CD8-positive, alpha-beta memory T cell (primary cell): ENCODE measurements at places on chromosomes 5 and 9. TPM values are rescaled to one million over a fixed set of nuclear protein-coding genes. Genes with fewer than 3 reads are reported as not detected.

CYLC2 gene
- total RNA-seq = not detected

TRIP13 gene
- 40.7 TPM for total RNA-seq

MAP3K1 gene
- total RNA-seq = 18.7 TPM

TIMD4 gene
- 1.5 TPM for total RNA-seq

TDRD7 gene
- 5.4 TPM for total RNA-seq

SGCD gene
- total RNA-seq = 0.11 TPM

ECSCR gene
- total RNA-seq = 0.82 TPM

HRCT1 gene
- not detected for total RNA-seq

PHYHD1 gene
- total RNA-seq = not detected

FBP2 gene
- total RNA-seq = not detected

GRCh38 chr9:89658931-89659330 is 54.1 kb downstream of the GADD45G start:
- H3K27me3 ChIP-seq = no peaks in the 10 kb centered on the region
- no peak for DNase-seq
- no peak overlapping the region for H3K4me3 ChIP-seq
- no peak overlapping the region for H3K27ac ChIP-seq
- H3K4me1 ChIP-seq = peaks cover 8% of the 10 kb centered on the region

DNA sequence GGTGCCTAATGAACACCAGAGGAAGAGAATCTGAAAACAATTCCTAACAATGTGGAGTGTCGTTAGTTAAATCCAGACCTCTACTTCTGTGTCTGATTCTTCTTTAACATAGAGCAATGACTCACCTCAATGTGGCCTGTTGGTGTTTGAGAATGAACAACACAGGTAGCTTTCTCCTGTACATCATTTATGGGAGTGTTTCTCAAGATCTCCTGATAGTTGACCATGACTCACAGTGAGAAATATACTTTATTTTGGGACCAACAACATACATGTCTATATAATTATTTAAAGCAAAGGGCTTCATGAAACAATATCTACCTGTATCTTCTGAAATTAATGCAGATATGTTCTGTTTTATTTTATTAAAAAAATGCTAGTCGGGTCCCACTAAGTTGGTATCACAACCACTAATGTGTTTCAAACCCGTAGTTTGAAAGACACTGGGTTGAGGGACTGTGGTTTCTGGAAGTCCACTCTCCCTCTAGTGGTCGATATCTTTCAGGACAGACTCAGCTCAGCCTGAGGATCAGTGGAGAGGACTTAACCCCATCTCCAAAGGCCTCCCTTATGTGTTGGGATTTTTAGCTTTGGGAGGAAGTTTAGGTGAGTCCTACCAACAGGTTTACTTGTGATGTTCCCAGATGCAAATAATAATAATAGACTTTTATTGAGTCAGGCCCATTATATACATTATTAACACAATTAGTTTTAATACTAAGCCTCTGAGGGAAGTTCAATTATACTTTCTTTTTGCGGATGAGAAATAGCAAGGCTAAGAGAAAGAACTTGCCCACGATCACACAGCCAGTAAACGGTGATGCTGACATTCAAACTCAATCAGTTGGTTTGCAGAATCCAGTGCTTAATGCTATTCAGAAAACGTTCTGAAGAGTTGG is 70.0 kb upstream of the KLF9 start:
- H3K27ac ChIP-seq = peak overlapping the region; percentile 49
- DNase-seq = peak; percentile 37
- H3K4me1 ChIP-seq = no peaks in the 10 kb centered on the region
- no peak overlapping the region for H3K4me3 ChIP-seq

- H3K27me3 ChIP-seq = peaks cover 13% of the 10 kb centered on the region
- no peak for DNase-seq
- H3K36me3 ChIP-seq = no peaks in the 10 kb centered on the region
- no peaks in the 10 kb centered on the region for H3K4me1 ChIP-seq
- no peak overlapping the region for H3K4me3 ChIP-seq
- H3K27ac ChIP-seq = no peak overlapping the region
Measured at GRCh38 chr9:98940276-98940675, 3.4 kb upstream of the COL15A1 start.

DNA sequence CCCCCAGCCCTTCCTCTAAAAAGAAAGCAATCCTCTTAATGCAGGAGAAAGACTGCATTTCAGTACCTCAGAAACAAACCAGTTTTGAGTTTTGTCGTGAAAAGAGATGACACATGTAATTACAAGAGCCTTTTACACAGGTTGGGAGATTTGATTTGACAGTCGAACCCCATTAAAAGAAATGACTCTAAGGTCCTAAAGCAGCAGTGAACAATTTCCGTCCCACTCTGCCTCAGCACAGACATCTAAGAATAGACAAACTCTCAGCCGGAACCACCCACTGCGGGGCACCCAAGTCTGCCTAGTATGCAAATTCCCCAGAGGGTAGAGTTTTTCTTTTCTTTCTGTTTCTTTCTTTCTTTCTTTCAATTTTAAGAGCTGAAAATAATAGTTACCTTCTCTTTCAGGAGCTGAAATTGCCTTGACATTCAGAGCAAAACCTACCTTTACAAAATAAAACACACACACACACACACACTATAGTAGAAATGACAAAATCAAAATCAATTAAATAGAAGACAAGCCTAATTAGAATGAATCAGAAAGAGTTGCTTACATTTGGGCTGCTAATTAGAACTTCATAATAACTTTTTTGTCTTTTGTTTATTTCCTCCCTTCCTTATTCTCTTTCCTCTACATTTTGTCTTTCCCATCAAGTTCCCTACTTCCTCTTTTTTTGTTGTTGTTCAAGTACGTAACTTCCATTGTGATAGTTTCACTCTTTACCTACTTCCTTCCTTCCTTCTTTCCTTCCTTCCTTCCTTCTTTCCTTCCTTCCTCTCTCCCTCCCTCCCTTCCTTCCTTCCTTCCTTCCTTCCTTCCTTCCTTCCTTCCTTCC is 65.1 kb downstream of the BASP1 start:
- no peak for DNase-seq
- H3K4me3 ChIP-seq = no peak overlapping the region

DNA sequence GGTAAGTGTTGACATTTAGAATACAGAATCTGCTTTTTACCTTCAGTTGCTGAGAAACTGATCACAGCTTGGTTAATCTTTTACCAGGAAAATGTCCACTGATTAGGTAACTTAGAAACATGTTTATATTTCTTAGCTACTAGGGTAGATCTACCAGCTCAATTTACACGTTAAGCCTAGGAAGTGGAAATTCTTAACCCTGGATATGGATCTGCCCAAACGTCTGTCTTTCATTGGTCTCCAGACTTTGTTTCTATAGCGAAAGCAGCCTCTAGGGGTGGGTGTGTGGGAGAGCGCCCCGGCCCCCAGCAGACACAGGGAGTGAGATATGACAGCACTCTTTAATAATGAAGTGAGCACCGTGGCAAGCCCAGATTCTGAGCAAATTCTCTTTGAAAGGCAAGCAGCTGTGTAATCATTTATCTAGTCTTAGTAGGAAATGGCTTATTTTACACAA is 141.6 kb upstream of the ZNF608 start:
- H3K27ac ChIP-seq = no peak overlapping the region
- DNase-seq = no peak
- no peaks in the 10 kb centered on the region for H3K4me1 ChIP-seq
- no peak overlapping the region for H3K4me3 ChIP-seq
- no peaks in the 10 kb centered on the region for H3K36me3 ChIP-seq

DNA sequence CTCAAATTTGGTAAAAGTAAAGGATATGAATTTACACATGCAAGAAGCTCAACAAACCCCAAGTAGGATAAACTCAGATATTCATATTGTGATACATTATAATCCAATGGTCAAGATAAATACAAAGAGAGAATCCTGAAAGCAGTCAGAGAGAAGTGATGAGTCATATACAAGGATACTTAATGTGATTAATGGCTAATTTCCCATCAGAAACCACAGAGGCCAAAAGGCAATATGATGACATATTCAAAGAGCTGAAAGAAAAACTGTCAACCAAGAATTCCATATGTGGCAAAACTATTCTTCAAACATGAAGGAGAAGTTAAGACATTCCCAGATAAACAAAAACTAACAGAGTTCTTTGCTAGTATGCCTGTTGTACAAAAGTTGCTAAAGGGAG is 19.5 kb upstream of the IRF1 start:
- H3K27me3 ChIP-seq = peaks cover 4% of the 10 kb centered on the region
- no peak overlapping the region for H3K27ac ChIP-seq
- H3K4me3 ChIP-seq = no peak overlapping the region
- H3K36me3 ChIP-seq = no peaks in the 10 kb centered on the region
- H3K4me1 ChIP-seq = no peaks in the 10 kb centered on the region

- no peak for DNase-seq
- H3K4me1 ChIP-seq = no peaks in the 10 kb centered on the region
- H3K4me3 ChIP-seq = no peak overlapping the region
Measured at GRCh38 chr5:76016258-76016657, 66.9 kb upstream of the SV2C start.

DNA sequence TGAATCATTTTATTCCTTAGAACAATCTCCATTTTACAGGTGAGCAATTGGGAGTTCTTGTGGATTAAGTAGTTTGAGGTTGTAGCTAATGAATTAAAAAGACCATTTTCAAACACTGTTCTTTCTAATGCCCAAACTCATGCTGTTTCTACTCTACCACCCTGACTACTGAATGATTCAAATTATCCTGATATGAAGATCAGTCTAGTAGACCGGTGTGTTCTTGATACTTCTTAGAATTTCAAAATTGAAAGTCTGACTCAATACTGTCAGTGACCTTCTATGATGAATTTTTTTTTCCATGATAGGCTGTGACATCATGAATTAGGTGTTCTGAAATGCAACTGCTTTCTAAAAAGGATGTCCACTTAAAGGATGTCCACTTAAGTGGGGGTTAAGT is 515.5 kb downstream of the DMAC1 start:
- H3K4me1 ChIP-seq = no peaks in the 10 kb centered on the region
- no peak overlapping the region for H3K4me3 ChIP-seq
- DNase-seq = no peak
- no peak overlapping the region for H3K27ac ChIP-seq
- no peaks in the 10 kb centered on the region for H3K36me3 ChIP-seq

GRCh38 chr5:133788121-133788520 is 175.8 kb upstream of the FSTL4 start:
- H3K27me3 ChIP-seq = no peaks in the 10 kb centered on the region
- H3K27ac ChIP-seq = no peak overlapping the region
- no peaks in the 10 kb centered on the region for H3K36me3 ChIP-seq
- H3K4me3 ChIP-seq = no peak overlapping the region

DNA sequence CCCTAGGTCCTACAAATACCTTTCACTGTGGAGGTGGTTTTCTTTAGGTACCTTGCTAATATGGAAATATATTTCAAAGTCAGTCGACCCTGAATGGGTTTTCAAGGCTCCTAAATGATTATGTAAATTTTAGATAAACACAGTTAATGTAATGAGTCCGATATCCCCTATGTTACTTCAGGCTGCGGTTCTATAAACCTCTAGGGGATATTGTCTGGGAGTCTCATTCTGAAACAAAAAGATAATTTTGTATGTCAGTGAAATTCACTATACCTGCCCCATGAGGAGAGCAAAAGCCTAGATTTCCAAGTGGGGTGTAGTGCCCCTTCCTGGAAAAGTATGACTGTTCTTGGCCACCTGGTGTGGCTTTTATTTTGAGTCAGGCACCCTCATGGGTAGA is 377.3 kb downstream of the ICE1 start:
- no peaks in the 10 kb centered on the region for H3K27me3 ChIP-seq
- H3K4me1 ChIP-seq = no peaks in the 10 kb centered on the region
- H3K27ac ChIP-seq = no peak overlapping the region
- no peak for DNase-seq

- H3K36me3 ChIP-seq = no peaks in the 10 kb centered on the region
- no peak for DNase-seq
- no peaks in the 10 kb centered on the region for H3K27me3 ChIP-seq
- H3K4me1 ChIP-seq = no peaks in the 10 kb centered on the region
Measured at GRCh38 chr9:6243746-6244145, 28.1 kb downstream of the IL33 start.

- H3K36me3 ChIP-seq = peaks cover 81% of the 10 kb centered on the region
- no peak overlapping the region for H3K4me3 ChIP-seq
- no peak overlapping the region for H3K27ac ChIP-seq
- no peaks in the 10 kb centered on the region for H3K27me3 ChIP-seq
- no peak for DNase-seq
Measured at GRCh38 chr5:176350416-176350815, 11.1 kb downstream of the KIAA1191 start.

- DNase-seq = no peak
- H3K4me3 ChIP-seq = no peak overlapping the region
- H3K36me3 ChIP-seq = no peaks in the 10 kb centered on the region
- no peak overlapping the region for H3K27ac ChIP-seq
- H3K4me1 ChIP-seq = no peaks in the 10 kb centered on the region
- no peaks in the 10 kb centered on the region for H3K27me3 ChIP-seq
Measured at GRCh38 chr5:152372875-152373274, 32.2 kb downstream of the NMUR2 start.

DNA sequence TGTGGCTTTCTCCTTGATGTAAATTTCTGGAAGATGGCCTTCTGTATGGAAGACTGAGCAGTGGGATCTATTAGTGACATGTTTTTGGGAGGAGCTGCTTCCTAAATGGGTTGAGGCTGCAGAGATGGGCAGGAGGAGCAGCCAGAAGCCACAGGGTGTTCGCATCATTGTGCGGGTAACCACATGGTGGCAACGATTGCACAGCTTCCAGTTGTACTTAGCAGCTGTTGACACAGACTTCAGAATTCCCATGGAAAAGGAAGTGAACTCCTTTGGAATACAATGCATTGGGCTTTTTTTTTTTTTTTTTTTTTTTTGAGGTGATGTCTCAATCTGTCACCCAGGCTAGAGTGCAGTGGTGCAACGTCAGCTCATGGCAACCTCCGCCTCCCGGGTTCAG is 297.3 kb downstream of the NR3C1 start:
- no peaks in the 10 kb centered on the region for H3K4me1 ChIP-seq
- H3K4me3 ChIP-seq = no peak overlapping the region
- H3K36me3 ChIP-seq = no peaks in the 10 kb centered on the region
- no peaks in the 10 kb centered on the region for H3K27me3 ChIP-seq
- DNase-seq = no peak

- peak overlapping the region; percentile 41 for H3K27ac ChIP-seq
- H3K27me3 ChIP-seq = no peaks in the 10 kb centered on the region
- peaks cover 23% of the 10 kb centered on the region for H3K4me1 ChIP-seq
Measured at GRCh38 chr9:98168941-98169488, 23.4 kb downstream of the CORO2A start.

GRCh38 chr5:169325273-169325672 is 24.3 kb upstream of the SLIT3 start:
- DNase-seq = no peak
- no peak overlapping the region for H3K27ac ChIP-seq
- H3K36me3 ChIP-seq = no peaks in the 10 kb centered on the region
- H3K27me3 ChIP-seq = no peaks in the 10 kb centered on the region
- H3K4me1 ChIP-seq = no peaks in the 10 kb centered on the region
